ENCODE measurements at places on chromosomes 1 and 21.

DNA sequence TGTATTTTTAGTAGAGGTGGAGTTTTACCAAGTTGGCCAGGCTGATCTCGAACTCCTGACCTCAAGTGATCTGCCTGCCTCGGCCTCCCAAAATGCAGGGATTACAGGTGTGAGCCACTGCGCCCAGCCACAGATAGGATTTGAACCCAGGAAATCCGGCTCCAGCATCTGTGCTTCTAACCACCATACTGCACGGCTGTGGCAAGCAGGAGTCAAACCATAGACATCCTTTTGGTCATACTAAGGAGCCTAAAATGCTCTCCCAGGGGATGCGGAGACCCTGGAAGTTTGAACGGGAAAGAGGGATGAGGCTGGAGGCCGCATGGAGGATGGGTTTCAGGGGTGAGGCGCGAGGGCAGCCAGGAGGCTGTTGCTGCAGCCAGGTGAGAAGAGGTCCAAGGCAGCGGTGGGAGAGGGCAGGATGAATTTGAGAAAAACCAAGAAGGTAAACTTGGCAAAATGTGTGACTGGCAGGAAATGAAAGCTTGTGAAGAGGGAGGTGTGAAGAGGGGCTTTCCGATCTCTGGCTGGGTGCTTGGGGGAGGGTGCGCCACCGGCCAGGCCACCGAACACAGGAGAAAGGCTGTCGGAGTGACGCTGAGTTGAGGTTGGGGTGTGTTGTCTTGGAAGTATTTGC is 24.0 kb upstream of the CDK18 start:
- DNase-seq: no peak

DNA sequence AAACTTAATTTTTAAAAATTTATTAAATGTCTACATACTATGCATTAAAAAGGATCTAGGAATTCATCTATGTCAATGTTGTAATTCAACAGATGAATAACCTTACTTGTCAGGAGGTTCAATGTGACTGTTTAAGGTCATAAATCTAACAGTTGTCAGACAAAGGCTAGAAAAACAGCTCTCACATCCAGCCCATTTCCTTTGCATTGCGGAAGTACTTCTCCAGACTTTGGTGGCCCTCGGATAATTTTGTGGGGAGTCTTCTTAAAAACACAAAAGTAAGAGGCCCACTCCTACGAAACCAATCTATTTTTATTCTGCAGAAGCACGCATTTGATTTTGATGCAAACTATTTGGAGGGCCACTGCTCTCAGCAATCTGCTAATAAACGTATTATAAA is 122.6 kb upstream of the CHRM3 start:
- DNase-seq: no peak

GRCh38 chr1:117883616-117884015 is 45.8 kb downstream of the GDAP2 start:
- DNase-seq: no peak

DNA sequence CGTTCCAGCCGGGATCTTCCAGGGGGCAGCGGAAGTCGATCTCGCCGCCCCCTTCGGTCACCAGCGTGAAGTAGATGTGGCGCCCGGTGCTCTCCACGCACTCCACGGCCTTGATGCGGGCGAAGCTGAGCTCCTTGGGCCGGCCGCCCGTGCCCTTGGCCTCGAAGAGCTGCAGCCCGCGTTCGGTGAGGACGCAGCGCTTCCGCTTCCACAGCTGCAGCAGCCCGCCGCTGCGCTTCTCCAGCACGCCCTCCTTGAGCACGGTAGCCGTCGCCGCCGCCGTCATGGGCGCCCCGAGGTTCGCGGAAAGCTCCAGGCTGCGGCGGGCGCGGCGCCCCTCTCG is 516 bp downstream of the PHLDA3 start:
- DNase-seq: peak; percentile 32

DNA sequence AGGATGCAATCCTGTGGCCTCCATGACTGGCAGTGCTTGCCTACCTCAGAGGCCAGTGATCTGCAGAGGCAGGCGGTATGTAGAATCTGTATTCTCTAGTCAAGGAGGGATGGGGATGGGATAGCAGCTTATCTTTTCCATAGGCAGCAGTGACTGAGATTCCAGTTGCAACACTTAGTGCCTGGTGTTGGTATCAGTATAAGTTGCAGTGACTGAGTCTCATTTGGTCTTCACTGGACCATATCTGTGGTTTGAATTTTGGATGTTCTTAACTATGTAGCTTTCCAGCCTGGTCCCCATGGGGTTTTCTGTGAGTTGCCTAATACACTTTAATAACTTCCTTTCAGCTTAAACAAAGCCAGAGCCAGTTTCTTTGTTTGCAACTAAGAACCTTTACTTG is 16.5 kb downstream of the DYRK1A start:
- DNase-seq: peak; percentile 62

DNA sequence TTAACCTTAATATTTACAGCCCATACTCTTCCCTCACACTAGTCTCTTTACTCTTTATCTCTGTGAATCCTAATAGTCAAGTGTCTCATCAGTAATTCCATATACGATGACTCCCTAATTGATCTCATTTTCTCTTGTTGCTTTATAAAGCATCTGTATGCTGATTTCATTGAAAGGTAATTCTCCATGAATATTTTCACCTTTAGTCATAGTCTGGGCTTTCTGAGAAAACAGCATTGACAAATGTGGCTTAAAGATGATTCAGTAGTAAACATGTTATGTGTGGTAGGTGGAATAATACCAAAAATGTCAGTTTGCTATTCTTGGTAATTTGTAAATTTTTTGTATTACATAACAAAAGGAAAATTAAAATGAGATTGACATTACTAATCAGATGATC is 1176.5 kb downstream of the NCAM2 start:
- DNase-seq: no peak

DNA sequence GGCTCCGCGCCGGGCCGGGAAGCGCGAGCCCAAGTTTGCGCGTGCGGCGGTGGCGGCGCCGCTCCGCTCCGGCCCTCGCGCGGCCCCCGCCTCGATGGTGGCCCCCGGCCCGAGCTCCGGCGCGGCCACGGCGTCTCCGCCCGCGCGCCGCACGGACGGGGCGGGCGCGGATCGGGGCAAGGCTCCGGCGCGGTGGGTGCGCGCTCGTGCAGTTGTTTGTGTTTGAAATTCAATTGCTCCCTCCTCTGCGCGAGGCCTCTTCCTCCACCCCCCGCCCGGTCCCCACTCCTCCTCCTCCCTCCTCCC is at the start of gene HDGF:
HDGF (minus strand) TSS at position 225 of the 306 bp plus-strand sequence. CDS start 246 bp downstream, outside the sequence.
- no peak for DNase-seq

DNA sequence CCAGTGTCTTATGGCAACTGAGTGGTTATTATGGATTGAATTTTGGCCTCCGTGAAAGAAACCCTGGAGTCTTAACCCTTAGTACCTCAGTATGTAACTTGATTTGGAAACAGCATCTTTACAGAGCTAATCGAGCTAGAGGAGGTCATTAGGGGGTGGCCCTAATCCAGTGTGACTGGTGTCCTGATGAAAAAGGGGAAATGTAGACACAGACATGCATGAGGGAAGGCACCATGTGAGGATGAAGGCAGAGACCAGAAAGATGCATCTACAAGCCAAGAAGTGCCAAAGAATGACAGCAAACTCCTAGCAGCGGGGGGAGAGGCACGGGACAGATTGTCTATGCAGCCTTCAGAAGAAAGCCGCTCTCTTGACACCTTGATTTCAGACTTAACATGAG is 14.7 kb downstream of the DOP1B start:
- no peak for DNase-seq

DNA sequence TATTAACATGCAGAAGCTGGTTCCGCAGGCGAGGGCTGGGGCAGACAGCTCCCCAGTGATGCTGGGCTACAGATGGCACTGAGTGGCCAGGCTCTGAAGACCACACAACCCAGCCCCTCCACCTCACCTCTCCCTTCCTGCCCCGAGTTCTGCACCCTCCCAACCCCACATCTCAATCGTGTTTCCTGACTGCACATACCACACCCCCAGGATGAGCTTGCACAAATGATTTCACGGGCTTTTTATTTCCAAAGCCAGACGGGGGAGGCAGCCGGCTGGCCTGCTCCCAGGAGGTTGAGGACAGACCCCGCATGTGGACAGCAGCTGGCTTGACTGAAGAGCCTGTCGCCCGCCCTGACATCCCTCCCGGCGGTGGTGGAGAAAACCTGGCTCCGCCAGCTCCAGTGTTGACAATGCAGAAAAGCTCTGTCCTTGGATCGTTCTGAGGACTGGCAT is 21.4 kb upstream of the ALDH4A1 start:
- peak; percentile 65 for DNase-seq

DNA sequence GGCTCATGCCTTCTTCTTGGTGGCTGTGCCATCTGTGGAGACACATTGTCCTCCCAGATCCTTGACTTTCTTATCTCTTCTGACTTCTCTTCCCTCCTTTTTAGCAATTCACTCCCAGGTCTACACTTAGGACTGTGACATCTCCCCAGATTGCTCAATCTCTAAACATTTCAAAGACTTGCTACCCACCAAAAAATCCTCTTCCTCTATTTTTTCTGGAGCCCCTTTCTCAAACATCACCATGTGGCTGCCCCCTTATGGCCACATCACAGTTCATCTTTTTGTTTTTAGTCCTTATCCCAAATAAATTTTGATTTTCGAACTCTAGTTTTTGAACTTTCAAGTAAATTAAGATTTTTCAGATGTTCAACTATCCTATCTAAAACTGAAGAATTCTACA is 148.6 kb upstream of the HOOK1 start:
- no peak for DNase-seq

- no peak for DNase-seq
Measured at GRCh38 chr1:155106862-155107261, 20.8 kb upstream of the EFNA1 start.

GRCh38 chr1:160081261-160081936 is at the start of gene KCNJ9:
Gene KCNJ9, plus strand, starts transcription at chr1:160081538. Its CDS starts 2,493 bp downstream, at chr1:160084031.
- DNase-seq: peak; percentile 31

- DNase-seq: no peak
Measured at GRCh38 chr1:111784273-111784901, 28.7 kb downstream of the DDX20 start.

Data from AG10803 (cell line).